NCI-H526 treated with DMSO at 0.1 percent for 48 hours (cell line): ENCODE measurements at places on chromosomes 6 and 20.

- no peak for DNase-seq
Measured at GRCh38 chr20:61757-62156, 25.7 kb upstream of the DEFB125 start.

DNA sequence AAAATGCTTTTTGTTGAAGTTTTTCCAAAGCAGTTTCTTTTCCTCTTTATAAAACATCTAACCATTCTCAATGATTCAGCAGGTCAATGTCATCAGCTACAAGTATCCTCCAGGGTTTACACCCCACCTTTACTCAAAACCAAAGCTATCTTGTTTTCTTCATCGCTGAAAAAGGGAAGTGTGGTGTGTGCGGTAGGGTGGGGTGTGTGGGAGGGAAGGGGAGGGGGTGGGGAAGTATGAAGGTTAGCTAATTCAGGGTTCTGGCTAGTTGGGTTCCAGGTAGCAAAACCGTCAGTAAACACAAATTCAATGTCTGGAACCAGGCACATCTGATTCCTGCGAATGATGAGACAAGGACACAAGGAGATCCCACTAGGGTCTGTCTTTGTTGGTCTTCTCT, 189.6 kb downstream of the GJA10 start:
- no peak for DNase-seq

DNA sequence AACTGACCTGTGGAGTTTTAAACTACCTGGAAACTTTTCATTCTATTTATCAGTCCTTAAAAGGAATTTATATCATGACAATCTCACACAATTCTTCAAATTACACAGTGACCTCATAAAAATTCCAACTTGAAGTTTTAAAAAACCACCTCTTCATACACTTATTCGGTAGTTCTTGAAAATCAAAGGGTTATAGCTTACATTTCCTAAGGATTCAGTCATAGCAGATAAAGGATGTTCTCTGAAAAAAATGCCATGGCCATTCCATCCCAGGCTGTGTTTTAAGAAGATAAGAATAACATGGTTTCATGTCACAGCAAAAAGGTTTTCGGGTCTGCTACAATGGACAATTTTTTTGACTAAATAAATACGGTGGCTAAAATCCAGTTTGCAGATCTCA, 41.2 kb downstream of the GOPC start:
- DNase-seq: no peak

DNA sequence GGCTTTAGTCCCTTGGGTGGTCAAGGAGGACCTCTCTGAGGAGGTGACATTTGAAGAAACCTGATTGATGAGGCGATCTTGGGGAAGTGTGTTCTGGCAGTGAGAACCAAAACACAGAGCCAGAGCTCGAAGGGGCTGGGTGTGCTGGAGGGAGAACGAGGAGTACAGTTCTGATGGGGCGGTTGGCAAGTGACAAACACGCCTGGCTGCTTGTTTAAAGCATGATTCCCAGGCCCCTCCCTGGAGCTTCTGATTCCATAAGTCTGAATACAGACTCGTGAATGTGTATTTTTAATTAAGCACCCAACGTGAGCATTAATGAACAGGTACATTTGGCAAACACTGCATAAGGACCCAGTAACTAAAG, 886 bp upstream of the NFATC2 start:
- DNase-seq: no peak

DNA sequence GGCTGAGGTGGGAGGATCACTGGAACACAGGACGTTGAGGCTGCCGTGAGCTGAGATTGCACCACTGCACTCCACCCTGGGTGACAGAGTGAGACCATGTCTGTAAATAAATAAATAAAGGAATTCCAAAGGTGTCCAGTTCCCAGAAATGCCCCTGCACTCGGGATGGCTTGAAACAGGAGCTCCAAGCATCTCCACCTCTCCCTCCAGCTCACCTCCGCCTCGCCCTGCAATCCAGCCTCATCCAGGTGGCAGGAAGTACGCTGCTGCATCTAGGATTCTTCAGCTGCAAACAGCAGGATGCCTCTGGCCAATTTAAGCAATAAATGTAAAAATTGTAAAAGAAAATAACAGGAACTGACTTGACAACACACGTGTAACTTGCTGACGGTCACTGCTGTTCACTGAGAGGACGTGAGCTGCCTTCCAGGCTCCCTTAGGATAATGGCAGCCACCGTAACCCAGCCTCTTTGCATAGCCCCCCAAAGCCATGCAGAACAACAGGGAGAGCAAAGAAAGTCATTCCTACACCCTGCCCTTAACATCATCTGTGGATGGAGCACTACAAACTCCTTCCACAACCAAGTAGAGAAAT, 11.4 kb upstream of the GRM4 start:
- DNase-seq: no peak

- DNase-seq: no peak
Measured at GRCh38 chr6:169189686-169190085, 64.0 kb downstream of the THBS2 start.

DNA sequence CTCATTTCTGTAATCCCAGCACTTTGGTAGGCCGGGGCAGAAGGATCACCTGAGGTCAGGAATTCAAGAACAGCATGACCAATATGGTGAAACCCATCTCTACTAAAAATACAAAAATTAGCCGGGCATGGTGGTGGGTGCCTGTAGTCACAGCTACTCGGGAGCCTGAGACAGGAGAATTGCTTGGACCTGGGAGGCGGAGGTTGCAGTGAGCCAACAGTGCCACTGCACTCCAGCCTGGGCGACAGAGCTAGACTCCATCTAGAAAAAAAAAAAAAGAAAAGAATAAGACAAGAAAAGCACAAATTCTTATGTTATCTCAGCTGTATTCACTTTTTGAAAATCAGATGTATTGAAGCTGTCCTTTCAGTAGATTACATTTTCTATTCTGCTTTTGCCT, 289.4 kb downstream of the GRIK2 start:
- DNase-seq: no peak

- DNase-seq: no peak
Measured at GRCh38 chr20:34060970-34061369, 51.1 kb downstream of the EIF2S2 start.

DNA sequence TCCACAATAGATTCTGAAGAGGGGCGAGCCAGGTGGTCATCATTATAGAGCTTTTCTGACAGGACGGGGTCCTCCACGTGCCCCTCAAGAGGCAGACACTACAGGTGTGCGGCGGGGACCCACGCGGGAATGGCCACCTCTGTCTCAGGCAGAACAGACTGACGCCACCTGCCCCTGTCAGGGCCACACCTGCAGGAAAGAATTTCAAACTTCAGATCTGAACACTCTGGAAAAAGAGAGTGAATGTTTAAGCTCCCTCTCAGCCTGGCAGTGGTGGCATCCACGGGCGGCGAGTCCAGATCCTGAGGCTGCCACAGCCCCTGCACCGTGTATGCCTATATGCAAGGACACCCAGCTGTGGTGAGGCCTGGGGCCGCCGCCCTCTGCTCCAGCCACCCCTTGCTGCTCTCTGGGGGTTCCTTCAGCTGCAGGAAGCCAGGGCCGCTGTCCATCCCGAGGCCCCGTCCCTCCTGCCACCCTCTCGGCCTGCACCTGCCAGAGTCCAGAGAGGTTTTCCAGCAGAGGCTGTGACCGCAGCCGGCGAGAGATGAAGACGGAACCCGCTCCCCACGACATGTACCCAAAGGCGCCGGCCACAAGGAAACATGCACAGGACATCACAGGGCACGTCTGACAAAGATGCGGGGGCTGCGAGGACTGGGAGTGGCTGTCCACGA, 234.9 kb downstream of the ERMARD start:
- DNase-seq: no peak

DNA sequence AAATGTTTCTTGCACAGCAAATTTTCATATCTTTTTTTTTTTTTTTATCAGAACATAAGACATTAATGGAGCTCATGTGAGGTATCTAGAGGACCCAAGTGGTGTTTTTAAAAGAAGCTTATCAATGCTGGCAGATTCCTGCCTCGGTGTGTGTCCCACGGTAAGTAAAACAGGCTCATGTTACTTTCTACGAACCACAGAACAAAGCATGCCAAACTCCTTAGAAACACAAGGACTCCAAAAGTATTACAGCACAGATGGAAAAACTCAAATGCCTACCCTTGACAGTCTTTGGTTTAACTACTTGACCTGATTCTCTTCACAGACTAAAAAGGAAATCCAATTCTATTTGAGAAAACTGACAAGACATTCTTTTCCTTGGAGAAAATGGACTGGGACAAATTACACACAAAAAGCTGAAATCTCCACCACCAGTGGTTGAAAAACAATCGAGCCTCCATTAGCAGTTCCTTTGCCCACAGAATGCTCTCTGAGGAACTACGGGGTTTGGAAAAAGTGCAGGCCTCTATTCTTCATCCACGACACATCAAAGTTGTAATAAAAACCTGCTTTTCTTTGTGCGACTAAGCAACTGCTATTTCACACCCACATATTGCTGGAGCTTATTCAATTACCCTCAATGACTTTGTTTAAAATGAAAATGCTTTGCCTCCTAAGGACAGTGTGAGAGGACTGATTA, 5.4 kb downstream of the METTL24 start:
- peak; percentile 66 for DNase-seq

DNA sequence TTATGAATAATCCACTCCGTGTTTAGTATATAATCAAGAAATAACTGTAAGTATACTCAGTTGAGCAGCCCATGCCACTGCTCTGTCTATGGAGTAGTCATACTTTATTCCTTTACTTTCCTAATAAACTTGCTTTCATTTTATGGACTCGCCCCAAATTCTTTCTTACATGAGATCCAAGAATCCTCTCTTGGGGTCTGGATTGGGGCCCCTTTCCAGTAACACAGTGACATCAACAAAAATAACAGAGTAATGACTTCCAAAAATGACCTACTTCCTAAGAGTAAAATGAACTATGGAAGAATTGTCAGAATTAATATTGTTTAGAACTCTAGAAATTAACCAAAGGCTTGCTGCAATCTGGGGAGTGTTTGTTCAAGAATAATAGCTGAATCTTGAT, 8.8 kb downstream of the OR2H1 start:
- DNase-seq: no peak

GRCh38 chr6:35192301-35192860, 21.4 kb upstream of the SCUBE3 start:
- DNase-seq: no peak

DNA sequence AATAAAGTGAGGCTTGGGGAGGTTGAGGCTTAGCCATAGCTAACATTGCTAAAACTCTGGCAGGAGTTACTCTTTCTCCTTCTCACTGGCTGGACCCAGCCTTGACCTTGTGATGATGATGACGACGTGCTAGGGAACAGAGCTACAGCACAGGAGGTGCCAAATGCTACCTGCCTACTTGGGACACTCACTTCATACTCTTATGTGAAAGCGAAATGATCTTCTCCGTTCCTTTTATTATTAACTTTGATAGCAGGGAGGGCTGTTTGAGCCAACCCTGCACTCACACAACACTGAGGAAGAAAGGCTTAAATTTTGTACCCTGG, 1.2 kb upstream of the ELMO2 start:
- no peak for DNase-seq

GRCh38 chr20:21006611-21007010, 99.5 kb downstream of the LINC00237 start:
- DNase-seq: no peak

- DNase-seq: peak; percentile 22
Measured at GRCh38 chr6:82869493-82869892, 196.1 kb downstream of the UBE3D start.

DNA sequence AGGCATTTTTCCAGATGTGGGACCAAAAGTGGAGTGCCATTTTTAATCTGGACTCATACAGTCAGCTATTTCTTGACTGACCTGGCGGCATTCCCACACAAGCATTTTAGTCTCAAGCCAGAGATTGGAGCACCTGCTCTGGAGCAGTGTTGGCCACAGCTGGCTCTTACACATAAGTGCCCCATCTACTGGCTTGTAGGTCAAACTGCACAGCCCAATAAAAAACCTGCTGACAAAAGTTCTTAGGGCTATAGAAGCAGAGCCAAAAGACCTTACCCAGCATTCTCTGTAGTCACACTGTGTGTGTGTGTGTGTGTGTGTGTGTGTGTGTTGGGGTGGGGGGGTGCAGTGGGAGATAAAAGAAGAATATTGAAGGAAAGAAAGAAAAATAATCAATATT, 38.6 kb upstream of the SENP6 start:
- no peak for DNase-seq

- DNase-seq: no peak
Measured at GRCh38 chr6:41063884-41064285, 8.3 kb downstream of the OARD1 start.

DNA sequence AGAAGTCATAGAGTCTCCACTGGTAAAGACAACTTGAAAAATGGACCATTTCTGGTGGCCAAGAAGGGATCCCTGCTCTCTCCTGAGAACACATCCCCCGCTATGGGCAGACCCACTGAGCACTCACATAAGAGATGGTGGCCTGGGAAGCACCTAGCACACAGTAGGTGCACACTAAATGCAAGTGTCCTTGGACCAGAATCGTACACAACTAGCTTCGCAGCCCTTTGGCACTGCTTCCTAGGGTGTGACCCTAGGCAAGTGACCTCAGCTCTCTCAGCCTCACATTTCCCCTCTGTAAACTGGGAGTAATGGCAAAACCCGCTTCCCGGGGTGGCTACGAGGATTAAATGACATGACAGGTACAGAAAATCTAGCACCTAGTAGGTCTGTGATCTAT, 35.1 kb downstream of the KCNB1 start:
- DNase-seq: no peak

DNA sequence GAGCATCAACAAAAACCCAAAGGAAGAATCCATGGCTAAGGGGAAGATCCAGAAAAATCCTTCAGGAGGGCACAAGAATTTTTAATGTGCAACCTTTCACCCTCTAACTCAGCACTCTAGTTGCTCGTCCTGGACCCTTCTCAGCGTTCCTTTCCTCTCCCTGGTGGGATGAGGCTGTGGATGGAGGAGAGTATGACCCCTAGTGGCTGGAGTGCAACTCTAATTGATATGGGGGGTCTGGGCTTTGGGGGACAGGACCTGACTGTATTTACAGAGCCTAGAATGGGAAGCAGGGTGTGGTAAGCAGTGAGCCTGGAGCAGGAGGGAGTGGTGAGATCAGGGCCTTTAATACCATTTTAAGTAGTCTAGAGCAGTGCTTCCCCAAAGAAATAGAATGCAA, 83.9 kb upstream of the CEP85L start:
- DNase-seq: no peak

GRCh38 chr6:21075986-21076385, 517.6 kb upstream of the SOX4 start:
- DNase-seq: no peak

DNA sequence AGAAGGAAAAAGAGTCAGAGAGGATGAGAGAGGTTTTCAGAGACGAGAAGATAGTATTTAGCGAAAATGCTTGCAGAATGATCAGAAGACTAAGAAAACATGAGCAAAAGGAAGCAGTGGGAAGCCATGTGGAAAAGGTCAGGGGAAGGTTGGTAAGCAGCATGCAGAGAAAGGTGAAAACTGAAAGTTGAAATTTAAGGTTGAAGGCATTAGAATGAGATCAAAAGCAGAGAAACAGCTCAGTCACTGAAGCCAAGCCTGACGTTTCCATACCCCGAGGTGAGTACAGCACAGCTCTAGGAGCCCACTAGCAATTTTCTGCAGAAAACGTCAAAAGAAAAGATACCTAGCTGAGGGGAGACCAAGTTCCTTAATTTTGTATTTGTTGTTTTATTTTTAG, 19.1 kb upstream of the TFB1M start:
- DNase-seq: no peak

GRCh38 chr6:113496166-113496565, 361.0 kb upstream of the MARCKS start:
- DNase-seq: no peak

GRCh38 chr6:137875606-137876005, 8.5 kb downstream of the TNFAIP3 start:
- no peak for DNase-seq

- DNase-seq: no peak
Measured at GRCh38 chr6:109788687-109789086, 97.6 kb downstream of the FIG4 start.
